Memory B cell (primary cell): ENCODE measurements at places on chromosomes 2 and 18.
A peak's percentile ranks its signal among the peaks of the same experiment; 100 is the strongest.

DNA sequence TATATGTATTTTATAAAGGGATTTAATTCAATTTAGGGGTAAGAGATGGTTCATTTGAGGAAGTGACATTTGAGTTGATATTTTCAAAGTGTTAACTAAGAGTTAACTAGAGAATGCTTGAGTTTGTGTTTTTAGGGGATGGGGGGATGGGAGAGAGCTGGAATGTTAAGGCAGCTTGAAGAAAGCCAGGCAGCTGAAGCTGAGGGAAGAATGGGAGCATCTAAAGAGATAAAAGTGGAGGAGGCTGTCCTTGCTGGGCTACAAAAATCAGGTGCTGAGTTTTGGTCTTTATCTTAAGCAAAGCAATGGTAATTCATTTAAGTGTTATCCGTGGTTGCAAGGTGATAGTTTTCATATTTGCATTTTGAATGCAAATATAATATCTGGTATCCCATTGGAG is 9.2 kb downstream of the CHST9 start:
- no peak for DNase-seq

GRCh38 chr2:177407031-177407430 is 14.5 kb downstream of the AGPS start:
- DNase-seq, result no peak

- no peak for DNase-seq
These were observed 255.4 kb downstream of the NDUFA10 start for GRCh38 chr2:239769554-239770245.

DNA sequence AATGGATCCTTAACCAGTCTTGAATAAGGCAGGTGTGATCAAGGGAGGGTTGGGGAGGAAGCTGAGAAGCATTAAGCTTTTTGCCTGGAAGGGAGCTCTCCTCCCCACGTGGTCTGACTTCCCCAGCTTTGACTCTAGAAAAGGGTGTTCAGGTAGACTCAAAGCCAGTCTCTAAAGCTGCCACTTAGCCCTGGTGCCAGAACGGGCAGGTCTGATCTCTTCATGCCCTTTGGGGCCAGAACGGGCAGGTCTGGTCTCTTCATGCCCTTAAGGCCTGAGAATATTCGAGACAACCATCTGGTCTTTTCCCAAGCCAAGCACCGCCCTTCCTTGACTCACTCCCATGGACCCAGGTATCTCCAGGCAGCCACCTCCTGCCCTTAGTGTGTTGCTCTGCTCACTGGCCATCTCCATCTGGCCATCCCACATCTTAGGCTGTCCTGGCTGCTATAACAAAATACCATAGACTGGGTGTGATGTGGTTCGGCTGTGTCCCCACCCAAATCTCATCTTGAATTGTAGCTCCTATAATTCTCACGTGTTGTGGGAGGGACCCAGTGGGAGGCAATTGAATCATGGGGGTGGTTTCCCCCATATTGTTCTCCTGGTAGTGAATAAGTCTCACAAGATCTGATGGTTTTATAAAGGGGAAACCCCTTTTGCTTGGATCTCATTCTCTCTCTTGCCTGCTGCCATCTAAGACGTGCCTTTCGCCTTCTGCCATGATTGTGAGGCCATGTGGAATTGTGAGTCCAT is 59.4 kb downstream of the SNORC start:
- no peak for DNase-seq

DNA sequence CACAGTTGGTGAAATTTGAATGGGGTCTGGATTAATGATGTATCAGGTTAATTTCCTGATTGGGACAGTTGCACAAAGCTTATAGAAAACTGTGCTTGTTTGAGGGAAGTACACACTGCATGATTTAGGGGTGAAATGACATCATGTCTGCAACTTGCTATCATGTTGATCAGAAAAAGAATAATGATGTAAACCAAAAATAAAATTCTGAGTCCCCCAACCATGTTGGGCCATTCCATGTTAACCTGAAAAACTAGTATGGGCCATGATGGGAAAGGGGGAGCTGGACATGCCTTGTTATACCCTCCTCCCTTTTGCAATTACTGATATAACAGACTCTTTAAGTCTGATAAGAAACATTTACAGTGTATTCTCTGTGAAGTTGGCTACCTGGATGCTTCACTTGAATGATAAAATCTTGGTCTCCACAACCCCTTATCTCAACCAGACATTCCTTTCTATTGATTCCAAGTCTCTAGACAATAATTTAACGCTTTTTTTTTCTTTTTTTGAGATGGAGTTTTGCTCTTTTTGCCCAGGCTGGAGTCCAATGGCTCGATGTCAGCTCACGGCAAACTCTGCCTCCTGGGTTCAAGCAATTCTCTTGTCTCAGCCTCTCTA is 4.2 kb upstream of the INO80B start:
- no peak for DNase-seq

DNA sequence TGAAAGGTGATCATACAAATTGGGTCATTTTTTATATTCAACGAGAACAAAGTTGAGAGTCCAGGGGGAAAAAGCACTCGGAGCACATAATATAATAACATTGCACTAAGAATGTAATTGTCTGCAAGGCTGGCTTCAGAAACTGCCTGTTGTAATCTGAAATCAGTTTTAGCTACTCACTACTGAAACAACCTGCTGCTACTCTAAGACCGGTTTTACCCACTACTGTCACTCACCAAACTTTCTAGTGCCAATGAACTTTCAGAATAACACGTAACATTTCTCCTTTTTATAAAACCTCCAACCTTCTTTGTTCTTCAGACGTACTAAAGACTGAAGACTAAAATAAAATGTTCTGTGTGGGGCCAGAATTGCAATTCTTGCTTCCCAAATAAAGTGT is 11.5 kb upstream of the CYB5A start:
- no peak for DNase-seq

GRCh38 chr2:219643788-219644398 is 16.5 kb downstream of the SLC4A3 start:
- DNase-seq, result no peak

DNA sequence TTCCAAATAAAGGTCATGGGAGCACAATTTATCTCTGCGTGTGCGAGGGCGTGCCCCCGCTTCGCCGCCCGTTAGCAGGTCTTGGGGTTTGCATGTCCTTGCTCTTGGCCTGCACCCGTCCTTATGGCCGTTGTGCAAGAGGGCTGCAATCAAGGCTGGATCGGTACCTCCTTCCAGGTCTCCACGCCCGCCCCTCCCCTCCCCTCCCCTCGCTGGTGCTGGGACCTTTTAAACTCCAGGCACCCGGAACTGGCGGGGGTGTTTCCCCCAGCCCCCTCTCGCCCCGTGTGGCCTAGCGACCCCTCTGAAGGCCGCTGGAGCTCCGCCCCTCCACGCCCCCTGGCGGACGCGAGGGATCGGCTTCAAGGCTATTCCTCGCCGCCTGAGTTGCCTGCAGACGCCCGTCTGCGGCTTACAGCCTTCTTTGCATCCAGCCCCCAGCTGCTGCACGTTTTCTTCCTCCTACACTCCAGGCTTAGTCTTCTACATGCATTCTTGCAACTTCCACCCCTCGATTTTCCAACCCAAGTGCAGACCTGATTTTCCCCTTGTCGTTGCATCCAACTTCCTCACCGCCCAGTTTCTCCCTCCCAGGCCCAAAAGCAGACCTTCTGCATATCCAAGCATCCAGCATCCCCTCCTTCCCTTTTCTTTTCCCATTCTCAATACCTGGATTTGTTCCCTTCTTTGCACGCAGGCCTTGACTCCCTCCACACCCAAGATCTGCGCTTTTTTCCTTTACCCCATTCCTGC is 577 bp downstream of the IDH1 start:
- peak; percentile 76 for DNase-seq

DNA sequence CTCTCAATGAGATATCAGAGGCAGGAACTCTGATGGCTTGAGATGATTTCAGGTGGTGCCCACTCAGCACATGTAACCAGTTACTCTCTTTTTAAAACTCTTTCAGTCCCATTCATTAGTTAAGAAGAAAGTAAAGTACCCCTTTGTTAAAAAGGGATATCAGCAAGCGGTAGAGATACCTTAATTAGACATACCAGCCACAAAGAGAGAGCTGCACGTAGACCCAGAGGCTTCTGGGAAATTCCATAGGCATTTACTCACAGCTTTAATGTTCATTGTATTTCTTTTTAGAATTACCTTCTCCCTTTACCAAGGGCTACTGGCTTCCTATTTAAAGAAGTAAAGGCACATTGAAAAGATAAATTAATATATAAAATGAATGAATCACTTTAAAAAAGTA is 63.3 kb downstream of the LYPD6B start:
- DNase-seq, result no peak

GRCh38 chr18:27996801-27997272 is 180.1 kb downstream of the CDH2 start:
- DNase-seq, result no peak

DNA sequence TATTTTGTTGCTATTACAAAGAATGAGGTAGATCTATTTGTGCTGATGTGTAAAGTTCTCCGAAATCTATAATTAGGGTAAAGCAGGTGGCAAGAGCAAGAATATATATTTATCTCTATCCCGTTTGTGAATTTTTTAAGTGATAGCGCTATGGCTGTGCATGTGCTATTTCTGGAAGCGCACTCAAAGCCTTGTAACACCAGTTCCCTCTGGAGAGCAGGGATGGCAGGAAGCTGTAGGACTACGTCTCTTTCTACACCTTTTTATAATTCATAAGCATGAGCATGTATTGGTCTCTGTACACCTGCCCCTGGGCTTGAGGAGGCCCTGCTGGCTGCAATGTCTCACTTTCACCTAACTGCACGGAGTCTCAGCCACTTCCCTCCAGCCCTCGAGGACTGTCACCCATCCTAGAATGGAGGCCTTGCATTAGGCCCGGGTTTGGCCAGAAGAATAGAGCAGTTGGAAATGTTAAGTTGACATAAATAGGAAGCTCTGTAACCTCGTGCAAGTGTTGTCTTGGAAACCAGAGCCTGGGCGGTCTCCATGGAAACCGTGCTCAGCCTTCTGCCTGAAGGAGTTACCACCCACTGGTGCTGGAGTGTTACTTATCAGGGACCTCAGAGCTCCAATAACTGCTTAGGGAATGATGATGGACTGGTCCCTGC is 20.9 kb downstream of the ITM2C start:
- no peak for DNase-seq

- DNase-seq, result no peak
These were observed 200.0 kb upstream of the SIX3 start for GRCh38 chr2:44741507-44741906.

DNA sequence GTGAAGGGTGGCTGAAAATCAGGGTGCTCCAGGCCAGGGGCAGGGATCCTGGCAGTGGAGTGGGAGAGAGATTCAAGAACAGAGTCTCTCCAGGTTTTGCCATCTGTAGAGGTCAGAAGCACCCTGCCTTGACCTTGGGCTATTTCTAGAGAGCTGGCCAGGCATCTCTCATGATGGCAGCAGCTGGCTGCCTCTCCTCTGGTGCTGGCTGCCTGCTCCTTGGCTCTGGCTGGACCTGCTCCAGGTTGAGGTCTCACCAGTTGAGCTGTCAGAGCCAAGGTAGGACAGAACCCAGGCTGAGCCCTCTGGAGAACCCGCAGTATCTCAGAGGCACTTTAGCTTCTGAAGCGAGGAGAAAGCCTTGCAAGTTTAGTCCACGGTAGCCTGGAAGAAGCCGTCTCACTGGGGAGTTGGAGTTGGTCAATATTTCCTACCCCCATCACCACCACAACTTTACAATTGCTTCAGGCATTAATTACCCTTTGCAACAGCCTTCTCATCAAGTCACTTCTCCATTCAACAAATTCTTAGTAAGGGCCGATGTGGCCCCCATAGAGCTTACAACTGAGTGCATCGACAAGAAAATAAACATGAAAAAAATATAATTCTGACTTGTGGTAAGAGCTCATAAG is 25.6 kb downstream of the GNLY start:
- no peak for DNase-seq

DNA sequence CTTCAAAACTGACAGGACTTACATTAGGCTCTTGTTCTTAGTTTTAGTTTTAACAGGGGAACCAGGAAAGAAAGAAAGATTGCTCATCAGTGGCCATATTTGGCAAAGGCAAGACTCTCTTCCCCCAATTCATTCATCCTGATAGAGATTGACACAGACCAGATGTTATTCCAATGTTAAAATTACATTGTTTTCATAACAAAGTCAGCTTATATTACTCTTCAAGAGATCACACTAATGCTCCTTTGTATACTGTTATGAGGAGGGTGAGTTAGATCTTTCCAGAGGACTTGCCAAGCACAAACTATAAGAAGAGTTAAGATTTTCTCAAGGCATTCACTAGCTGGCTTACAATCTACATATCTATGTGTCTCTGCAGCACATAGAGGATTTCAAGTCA is 252.1 kb downstream of the SLC8A1 start:
- DNase-seq, result no peak
